ENCODE measurements at places on chromosomes 2 and 18.

DNA sequence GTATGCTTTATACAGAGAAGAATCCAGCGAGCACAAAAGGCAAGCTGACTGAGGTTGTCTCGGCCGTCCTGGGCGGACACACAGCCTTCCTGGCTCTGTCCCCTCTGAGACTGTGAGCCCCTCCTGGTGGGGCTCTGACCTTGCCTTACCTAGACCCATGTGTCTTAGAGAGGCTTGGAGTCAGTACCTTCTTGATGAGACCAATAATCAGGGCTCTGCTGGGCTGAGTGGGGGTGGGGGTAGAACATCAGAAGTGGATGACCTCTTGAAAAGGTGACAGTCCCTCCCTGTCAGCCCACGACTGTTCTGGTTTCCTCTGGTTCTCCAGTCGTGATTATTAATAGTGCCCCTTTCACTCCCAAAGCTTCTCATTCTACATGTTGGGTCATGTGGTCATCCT, 31.2 kb downstream of the TWIST2 start:
- DNase-seq, result no peak

DNA sequence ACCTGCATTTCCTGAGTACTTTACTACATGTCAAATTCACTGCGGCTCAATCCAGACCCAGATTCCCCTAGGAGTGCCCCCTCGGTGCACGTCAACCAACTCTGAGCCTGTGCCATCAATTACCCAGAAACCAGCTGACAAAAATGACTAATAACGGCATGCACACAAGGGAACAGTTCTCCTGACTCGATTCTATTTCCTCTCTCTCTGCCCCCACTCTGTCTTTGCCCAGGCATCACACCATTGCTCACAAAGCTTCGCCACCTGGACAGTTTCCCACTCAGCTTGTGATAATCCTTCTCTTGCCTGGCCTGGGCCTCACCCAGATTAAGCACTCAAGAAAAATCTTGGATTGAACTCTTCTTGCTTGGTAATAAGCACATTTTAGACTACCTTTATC, 115.3 kb upstream of the NDUFV2 start:
- no peak for DNase-seq

GRCh38 chr2:171404719-171405118, 29.1 kb downstream of the METTL8 start:
- DNase-seq, result no peak

DNA sequence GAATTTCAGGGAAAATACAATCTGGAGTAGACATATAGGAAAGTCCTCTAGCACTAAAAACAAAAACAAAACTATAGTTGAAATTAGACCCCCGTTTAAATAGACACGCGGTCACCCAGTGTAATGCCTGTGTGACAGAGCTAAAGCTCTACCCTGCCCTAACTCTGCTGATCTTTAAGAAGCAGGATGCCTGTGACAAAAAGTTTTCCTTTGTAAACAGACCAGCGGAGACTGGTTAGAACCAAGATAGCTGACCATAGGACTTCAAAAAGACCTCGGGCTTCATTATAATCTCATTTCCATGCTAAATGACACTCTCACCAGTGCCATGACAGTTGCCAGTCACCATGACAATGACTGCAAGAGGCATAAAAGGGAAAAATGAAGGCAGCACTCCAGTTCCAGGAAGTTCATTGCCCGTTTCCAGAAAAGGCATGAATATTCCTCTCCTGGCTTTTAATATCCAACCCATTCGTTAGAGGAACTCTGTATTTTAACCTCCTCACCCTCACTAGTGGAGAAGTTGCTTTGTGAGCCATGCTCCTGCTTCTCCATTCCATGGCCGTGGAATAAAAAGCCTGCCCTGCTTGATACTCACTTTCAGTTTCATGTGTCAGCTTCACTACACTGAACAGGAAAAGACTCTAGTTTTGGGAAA, 157.2 kb upstream of the COPS8 start:
- DNase-seq, result no peak

DNA sequence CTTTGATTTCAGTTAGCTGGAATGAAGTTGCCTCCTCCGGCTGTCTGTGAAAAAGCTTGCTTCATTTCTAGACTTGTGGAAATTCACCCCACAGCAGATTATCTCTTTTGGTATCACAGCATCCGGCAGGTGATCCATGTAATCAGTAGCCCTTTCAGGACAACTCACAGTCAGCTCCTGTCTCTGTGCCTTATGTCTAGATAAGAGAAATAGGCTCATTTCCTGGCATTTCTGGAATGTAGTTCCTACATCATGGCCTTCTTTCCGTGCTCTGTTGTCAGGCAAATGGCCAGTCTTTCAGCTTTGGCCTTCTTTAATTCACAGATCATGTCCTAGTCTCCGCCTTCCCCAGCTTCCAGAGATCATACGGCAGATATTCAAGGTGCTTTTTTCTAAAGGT, 455.4 kb downstream of the NUP35 start:
- no peak for DNase-seq

DNA sequence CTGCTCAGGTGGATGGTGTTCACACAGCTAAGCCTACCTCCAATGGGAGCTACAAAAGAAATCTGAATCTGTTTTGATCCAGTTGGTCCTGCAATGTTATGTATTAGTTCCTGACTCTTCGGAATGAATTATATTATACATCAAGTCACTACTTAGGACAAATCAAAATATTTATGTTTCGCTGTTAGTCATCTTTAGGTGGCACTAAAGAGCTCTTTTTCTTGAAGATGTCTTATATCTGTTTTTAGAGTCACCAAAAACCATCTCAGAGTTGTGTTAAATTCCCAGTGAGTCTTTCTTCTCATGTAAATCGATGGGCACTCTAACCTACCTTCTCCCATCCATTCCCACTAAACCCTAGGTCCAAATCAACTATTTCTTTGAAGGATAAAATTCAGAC, 2.2 kb downstream of the DNER start:
- DNase-seq, result no peak

GRCh38 chr2:45922577-45922988, 271.1 kb downstream of the PRKCE start:
- DNase-seq, result no peak

- no peak for DNase-seq
These were observed 115.6 kb downstream of the MBP start for GRCh38 chr18:77016936-77017335.

GRCh38 chr2:100228967-100229366, 86.6 kb upstream of the AFF3 start:
- DNase-seq, result no peak

GRCh38 chr2:204545861-204546735, 823 bp downstream of the PARD3B start:
- DNase-seq, result no peak

DNA sequence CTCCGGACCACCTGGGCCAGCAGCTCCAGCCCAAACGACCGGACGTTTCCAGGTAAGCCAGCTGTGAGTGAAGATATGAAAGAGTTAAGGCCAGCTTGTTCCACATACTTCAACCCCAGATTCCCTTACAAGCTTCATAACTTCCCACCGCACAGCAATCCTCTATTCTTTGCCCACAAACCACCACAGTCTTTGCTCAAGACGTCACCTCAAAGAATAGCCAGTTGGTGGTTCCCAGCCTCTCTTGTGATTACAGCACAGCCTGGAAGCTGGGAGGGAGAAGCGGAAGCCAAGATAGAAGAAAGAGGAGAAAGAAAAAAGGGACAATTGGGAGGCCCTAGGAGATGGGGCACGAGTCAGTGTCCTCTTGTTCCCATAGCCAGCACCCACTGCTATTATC, 70.6 kb downstream of the NRP2 start:
- DNase-seq, result no peak

- no peak for DNase-seq
These were observed 136.4 kb downstream of the SH3RF3 start for GRCh38 chr2:109265369-109265768.

DNA sequence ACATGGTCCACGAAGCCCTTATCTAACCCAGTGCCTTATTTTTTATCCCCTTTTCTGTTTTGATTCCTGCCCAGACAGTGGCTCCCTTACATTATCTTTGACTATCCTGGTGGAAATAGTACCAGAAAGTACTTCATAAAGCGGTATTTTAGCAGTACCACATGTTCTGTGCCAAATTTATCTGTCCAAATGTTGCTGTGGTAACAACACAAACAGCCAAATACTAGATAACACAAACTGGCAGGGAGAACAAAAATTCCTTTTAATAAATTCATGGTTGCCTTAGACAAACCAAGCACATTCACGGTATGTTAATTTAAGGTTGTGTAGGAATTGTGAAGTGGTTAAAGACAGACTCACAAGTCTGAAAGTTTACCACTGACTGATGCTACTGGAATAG, 187.9 kb upstream of the LHCGR start:
- DNase-seq, result no peak

DNA sequence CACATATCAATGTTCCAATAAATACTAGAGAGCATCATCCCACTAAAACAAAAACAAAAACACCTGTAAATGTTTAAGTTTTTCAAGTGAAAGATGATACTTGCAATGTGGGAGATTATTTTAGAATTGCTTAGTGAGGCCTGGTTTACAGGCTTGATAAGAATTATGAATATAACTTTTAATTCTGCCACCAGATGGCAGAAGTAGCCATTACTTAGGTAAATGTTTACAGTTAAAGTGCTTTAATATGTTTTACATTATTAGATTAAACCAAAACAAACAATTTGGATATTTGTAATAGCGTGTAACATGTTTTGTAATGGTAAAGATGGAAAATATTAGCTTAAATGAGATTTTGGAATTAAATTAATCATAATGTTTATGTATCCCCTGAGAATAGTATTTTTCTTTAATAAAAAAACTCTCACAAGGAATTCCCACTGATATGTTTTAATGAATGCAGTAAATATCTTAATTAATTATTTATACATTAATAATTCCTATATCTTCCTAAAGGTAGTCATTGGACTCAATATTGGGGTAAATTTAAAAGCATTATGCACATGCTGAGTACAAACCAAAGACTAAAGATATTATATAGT, 522.0 kb downstream of the SPAG16 start:
- DNase-seq, result no peak

GRCh38 chr2:105438104-105438929, 39.5 kb upstream of the FHL2 start:
- no peak for DNase-seq

GRCh38 chr2:33215299-33215698, 261.1 kb upstream of the RASGRP3 start:
- DNase-seq, result no peak

- DNase-seq, result no peak
These were observed 81.0 kb downstream of the ALPK2 start for GRCh38 chr18:58547864-58548263.

- no peak for DNase-seq
These were observed 266.3 kb downstream of the MREG start for GRCh38 chr2:215746887-215747615.

- DNase-seq, result no peak
These were observed 265.9 kb downstream of the CELF4 start for GRCh38 chr18:37299471-37300304.

GRCh38 chr18:21242141-21242779, at the start of gene GREB1L:
TSS of gene GREB1L (plus strand) at chr18:21242232. CDS start at chr18:21383519, 141,287 bp downstream.
- DNase-seq, result no peak

DNA sequence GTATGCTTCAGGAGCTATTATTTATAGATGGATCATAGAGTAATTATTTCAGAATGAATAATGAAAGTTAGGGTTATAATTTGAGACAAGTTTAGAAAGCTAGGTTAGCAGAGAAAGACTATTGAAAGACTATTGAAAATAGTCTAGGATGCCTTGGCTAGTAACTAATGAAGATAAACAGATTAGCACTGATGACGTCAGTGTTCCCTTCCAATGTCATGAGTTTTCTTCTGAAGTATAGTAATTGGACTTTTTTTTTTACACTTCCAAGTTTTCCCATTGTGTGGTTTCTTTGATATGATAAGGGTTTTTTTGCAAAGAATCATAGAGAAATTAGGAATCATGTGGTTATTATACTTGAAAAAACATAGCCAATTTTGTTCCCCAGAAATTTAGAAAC, 1041.5 kb upstream of the CRIM1 start:
- no peak for DNase-seq

Data from CD4-positive, alpha-beta T cell treated with Interleukin-6 at 100 ng/mL for 8 hours (primary cell).